ENCODE measurements at places on chromosomes 16 and 17.

DNA sequence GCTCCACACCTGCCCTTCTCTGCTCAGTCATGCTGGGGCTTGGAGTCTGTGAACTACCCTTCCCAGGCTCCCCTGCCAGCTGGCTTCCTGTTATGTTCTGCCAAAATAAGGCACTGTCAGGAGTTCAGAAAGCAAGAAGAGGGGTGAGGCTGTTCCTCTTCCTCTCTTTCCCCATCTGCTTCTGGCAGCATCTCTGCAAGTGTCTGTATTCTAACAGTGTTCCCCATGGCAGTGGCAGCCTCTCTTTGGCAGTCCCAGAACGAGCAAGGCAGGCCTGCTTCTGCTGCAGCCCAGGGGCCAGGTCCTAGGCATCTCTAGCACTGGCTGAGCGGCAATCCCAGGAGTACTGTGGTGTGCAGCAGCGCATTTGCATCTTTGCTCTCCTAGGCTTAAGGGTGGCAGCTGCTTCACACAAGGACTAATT, 219.1 kb downstream of the STX8 start:
- DNase-seq, result no peak

- no peak for DNase-seq
Observed at GRCh38 chr16:88785106-88785924, at the start of gene PIEZO1. PIEZO1 (minus strand) TSS chr16:88785220; CDS start chr16:88784964, 256 bp downstream.

- no peak for DNase-seq
Observed at GRCh38 chr16:8959921-8960787, 3.6 kb downstream of the USP7 start.

GRCh38 chr17:83199500-83200201, 120.2 kb downstream of the METRNL start:
- DNase-seq, result no peak

DNA sequence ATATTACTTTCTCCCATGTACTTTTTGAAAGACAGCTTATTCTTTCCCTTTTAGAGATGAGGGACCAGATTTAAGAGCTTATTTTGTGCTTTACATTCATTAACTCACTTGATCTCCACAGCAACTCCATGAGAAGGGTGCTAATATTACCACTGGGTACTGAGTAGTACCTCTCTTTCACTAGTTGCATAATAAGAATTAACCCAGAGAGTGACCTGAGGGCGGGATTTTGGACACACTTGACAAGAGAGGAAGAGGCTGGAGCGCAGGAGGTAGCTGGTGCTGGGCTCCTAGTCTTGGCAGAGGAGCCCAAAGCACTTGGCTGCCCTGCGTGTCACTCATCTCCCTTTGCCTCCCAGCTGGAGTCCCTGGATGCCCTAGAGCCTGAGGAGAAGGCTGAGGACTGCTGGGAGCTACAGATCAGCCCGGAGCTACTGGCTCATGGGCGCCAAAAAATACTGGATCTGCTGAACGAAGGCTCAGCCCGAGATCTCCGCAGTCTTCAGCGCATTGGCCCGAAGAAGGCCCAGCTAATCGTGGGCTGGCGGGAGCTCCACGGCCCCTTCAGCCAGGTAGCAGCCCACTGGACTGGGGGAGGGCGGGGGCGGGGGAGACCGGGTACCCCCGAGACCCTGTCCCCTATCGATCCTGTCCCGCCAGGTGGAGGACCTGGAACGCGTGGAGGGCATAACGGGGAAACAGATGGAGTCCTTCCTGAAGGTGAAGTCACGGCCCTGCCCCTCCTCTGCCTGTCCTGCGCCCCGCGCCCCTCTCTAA, 1.7 kb upstream of the MAZ start:
- DNase-seq, result no peak

DNA sequence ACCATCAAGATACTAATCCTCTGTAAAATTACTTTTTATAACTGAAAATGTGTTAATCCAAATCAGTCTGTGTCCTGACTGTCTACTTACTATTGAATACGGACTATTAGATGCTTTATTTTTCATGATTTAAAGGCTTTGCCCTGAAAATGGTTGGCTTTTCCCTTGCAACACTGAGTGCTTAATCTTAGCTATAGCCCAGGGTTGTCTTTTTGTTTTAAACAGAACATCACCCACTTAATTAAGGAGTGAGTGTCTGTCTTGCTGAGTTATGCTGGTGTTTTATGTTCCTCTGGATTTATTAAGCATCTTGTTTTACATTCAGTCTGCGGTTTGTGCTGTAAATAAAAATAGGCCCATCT, 11.0 kb downstream of the FTO start:
- no peak for DNase-seq

- DNase-seq, result no peak
Observed at GRCh38 chr16:3669082-3669481, 14.6 kb downstream of the DNASE1 start.

DNA sequence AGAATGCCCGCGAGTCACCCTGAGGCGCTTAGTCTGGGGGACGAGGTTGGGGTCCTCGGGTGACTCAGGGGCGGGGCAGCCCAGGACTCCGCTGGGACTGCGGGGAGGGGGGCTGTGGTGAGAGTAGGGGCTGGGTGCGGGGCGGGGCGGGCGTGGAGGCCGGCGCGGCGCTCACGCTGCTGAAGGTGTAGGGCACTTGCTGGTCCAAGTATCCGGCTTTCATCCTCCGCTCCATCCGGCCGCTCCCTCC, 832 bp downstream of the ETV4 start:
- no peak for DNase-seq

GRCh38 chr16:89720813-89721545, at the start of the genes VPS9D1 and ZNF276:
VPS9D1 (minus strand) TSS chr16:89720898; CDS start chr16:89720861, 37 bp downstream.
ZNF276 (plus strand) TSS chr16:89721537; CDS start chr16:89721641, 104 bp downstream.
- DNase-seq, result no peak
